Substantia nigra (tissue), 51 donors: ENCODE measurements at places on chromosomes 11 and 22.

- DNase-seq = no peak
These were observed 3.1 kb downstream of the MRGPRG start for GRCh38 chr11:3215346-3216026.

DNA sequence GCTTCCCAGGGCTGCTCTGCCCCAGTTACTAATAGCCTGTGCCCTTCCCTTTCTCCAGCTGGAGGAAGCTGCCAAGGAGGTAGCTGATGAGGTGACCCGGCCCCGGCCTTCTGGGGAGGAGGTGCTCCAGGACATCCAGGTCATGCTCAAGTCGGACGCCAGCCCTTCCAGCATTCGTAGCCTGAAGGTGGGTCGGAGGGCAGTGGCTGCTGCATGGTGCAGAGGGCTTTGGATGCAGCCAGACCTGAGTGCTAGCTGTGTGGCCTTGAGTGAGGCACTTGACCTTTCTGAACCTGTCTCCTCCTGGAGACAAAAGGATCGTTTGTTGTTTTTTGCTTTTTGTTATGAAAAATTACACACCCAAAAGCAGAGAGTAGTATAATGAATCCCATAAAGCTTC, 3.4 kb downstream of the MCM5 start:
- no peak for DNase-seq

GRCh38 chr11:67300756-67301312, 2.5 kb upstream of the SSH3 start:
- DNase-seq = no peak

- no peak for DNase-seq
These were observed 92.9 kb upstream of the RCN1 start for GRCh38 chr11:31997955-31998354.

DNA sequence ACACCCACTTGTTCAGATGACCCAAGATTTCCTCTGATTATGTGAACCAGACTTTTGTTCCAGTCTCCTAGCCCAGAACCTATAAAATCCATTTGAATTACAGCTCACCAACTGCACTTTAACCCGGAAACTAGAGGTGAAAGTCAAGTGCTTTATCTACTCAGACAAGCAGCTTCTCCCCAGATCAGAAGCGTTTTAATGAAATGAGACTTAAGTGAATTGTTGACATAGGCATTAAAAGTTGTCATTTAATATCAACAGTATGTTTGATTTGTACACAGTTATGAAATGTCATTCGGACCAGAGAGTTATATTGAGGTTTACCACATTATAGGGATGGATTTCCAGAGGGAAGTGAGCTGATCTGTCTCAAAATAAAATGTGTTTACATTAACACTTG, 52.0 kb downstream of the CADM1 start:
- DNase-seq = no peak

- no peak for DNase-seq
These were observed 108.8 kb upstream of the CD44 start for GRCh38 chr11:35029979-35030682.

DNA sequence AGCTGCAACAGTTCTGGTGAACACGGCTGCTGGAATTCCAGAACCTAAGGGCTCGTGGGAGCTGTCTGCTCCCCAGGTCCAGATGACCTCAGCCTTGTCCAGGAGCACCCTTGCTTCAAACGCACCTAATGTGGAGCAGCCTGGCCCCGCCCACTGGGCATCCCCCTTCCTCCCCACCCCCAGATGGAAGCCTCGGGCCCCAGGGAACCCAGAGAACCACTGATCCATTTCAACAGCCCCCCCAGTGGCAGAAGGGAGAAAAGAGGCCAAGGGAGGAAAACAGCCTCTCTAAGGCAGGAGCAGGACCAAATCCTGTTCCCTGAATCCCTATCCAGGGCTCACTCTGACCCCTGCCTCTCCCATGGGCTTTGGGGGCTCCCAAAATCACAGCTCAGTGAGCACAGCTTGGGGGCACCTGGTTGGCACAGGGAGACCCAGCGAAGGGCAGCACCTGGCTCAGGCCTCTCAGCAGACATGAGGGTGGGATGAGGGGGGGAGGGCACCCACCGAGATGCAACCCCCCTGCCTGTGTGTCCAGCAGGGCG, 1.2 kb downstream of the CYTH4 start:
- peak; percentile 4 for DNase-seq

GRCh38 chr11:44539971-44540370, 25.5 kb upstream of the CD82 start:
- no peak for DNase-seq

GRCh38 chr11:7531011-7531410, 17.2 kb downstream of the PPFIBP2 start:
- DNase-seq = no peak

- no peak for DNase-seq
These were observed 11.2 kb downstream of the CRYBB1 start for GRCh38 chr22:26606611-26607010.

DNA sequence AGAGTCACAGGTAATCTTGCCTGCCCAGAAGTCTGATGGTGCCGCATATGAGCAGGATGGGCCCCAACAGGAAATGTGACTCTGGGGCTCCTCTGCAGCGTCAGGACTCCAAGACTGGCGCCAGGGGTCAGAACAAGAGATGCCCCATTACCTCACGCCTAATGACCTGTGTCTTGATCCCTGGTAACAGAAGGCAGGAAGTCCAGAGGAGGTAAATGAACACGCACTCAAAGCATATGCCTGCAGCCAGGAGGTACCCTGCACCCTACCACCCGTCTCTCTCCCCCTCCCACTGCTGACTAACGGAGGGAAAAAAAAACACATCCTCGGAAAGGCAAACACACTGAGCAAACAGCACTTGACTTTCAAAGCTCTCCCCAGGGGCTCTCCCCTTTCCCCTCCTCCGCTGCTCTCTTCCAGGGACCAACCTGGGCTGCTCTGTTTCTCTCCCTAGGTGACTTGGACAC, 37.3 kb downstream of the ABCC8 start:
- DNase-seq = no peak

- DNase-seq = no peak
These were observed 8.5 kb upstream of the CYTH4 start for GRCh38 chr22:37273846-37274225.

DNA sequence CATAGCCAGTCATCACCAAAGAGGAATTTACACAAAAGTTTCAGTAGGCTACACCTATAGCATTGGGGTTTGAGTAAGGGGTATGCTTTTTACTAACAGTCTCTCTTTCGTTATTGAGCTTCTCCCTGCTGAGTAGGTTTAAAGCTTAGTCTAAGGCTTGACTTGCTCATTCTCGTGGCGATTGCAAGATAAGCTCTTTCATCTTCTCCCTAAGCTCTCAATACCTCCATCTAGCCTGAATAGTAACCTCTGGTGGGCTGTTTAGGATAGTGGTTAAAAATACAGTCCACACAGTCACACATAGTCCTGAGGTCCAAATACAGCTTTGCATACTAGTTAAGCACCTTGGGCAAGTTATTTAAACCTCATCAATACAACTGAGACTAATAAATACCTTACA, 65.6 kb downstream of the IMMP1L start:
- no peak for DNase-seq

DNA sequence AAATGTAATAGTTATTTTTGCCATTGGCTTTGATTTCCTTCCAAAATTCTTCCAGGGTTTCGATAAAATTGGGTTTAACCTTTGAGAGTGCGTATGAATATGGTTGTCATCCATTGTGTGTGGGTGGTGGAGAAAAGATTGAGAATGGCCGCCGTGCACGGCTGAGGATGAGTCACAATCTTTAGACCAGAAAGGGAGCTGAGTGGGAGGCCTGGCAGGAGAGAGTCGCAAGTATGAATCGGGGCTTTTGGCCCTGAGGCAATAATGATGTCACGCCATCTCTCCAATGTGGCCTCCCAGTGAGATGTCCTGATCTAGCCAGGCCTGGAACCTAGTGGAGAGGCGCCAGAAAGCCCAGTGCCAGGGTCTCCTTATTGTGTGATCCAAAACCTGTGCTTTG, 33.1 kb upstream of the SMPD1 start:
- no peak for DNase-seq

GRCh38 chr22:44448271-44448830, 49.7 kb downstream of the RTL6 start:
- DNase-seq = no peak
